ENCODE measurements at places on chromosomes 2 and 18.

- DNase-seq, result no peak
These were observed 85.4 kb upstream of the TMEM18 start for GRCh38 chr2:762646-763045.

GRCh38 chr2:68710336-68710735 is 24.3 kb upstream of the ARHGAP25 start:
- DNase-seq, result no peak

DNA sequence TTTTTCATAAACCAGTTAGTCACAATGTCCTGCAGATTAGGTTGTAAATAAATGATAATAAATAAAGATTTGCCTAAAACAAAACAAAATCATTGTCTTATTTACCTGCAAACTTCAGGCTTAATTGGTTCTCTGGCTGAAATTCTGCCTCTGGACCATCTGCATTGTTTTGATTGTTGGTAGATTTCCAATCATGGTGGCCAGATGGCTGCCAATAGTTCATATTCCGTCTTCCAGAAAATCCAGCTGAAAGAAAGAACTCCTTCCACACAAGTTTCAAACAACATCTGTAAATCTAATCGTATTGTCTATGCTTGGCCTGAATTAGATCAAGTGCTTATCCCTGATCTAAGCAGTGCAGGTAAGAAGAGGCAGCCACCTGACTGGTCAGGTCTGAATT is 771.1 kb upstream of the ZEB2 start:
- no peak for DNase-seq

DNA sequence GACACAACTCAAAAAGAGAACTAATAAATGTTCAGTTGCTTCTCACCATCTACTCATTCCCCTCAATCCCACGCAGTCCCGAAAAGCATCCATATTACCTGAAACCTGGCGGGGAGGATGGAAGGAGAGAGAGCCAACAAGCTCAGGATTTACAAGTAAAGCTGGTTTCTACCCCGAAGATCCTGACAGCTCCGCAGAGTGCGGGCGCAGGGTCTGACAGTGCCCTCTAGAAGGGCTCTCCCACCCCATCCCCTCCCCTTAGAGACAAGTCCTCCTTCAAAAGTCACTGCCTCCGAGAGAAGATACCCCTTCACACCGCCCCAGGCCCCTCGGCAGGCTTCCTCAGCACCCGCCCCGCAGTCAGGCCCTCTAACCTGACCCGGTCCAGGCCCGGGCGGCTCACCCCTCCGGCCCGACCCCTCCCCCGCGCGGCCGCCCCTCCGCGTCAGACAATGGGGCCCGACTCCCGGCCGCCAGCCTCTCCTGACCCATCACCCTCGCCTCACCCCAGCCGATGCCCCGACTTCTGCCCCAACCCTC is 550 bp downstream of the RAB1A start:
- DNase-seq, result peak; percentile 8

- DNase-seq, result no peak
These were observed 33.7 kb downstream of the NRP2 start for GRCh38 chr2:205715831-205716525.

GRCh38 chr2:71380665-71381064 is 49.1 kb downstream of the ZNF638 start:
- no peak for DNase-seq

DNA sequence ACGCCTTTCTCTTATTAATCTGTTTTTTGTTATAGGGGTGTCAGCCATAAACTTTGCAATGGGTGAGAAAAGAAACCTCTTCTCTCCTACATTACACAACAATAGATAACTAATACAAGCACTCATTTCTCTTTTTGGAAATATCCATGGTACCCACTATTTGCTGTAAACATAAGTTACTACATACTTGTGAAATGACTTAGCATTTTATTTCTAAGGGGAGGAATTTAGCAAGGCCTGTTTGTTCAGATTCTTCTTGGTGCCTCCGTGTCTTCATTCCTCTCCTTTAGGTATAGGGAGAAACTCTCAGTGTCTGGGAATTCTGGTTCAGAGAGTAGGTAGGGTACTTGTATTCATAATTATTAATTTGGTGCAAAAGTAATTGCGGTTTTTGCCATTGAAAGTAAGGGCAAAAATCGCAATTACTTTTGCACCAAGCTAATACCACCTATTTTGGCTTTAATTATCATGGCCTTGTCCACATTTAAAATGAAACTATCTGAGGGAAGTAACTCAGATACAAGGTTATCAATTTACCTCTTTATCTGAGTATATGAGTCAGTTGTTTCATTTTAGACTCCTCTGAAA is 134.8 kb downstream of the MREG start:
- DNase-seq, result no peak

Data from stimulated activated CD4-positive, alpha-beta T cell treated with anti-CD3 and anti-CD28 coated beads, Interleukin-4, amount 100 ng/mL, for 4 hours (primary cell).